ENCODE measurements at places on chromosomes 2 and 18. TPM values are rescaled to one million over a fixed set of nuclear protein-coding genes. Genes with fewer than 3 reads are reported as not detected.
A peak's percentile ranks its signal among the peaks of the same experiment; 100 is the strongest.

The CENPA gene
- total RNA-seq, result 43.2 TPM

The SSB gene
- 65.9 TPM for total RNA-seq

The KIAA2012 gene
- total RNA-seq, result not detected

The ANKRD30BL gene
- total RNA-seq, result not detected

The ACVR1C gene
- total RNA-seq, result 2.3 TPM

The TMEM163 gene
- 0.12 TPM for total RNA-seq

The RBBP8 gene
- 57.2 TPM for total RNA-seq

The TEX44 gene
- not detected for total RNA-seq

The UGT1A10 gene
- not detected for total RNA-seq

The RNASEH1 gene
- total RNA-seq, result 24.1 TPM

DNA sequence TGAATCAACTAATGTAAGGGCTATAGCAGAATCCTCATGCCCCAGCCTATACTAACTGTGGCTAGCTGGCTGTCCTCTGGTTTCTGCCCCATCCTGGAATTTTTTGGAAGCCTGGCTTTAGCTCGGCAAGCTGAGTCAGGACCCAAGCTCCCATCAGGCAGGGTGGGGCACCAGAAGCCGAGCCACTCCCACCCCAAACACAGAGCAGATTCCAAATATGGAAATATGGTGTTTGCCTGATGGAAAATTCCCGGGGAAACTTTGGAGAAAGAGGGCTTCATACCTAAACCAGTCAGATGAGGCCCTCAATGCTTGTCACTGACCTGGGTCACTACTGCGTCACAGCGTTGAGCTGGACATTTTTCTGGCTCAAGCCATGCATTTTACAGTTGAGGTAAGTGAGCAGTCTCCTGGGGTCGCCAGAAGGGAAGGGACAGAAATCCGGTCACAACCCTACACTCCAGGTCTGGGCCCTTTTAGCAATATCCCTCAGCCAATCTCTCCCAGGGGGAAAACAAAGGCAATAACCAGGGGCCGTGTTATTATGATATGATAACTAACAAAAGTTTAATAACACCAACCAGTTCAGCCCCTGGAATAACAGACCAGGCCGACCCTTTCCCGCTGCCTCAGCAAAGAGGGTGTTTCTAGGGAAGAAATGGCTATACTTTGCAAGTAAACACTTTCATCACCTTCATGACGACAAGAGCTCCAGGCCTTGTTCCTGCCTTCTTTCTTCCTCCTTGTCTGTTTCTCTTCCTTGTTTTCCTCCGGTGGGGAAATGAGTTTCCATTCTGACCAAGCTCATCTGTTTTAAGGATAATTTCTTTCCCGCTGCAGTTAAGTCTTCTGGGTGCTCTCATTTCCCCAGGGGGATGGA is 37.7 kb downstream of the PSD4 start:
- no peaks in the 10 kb centered on the region for H3K4me1 ChIP-seq
- no peaks in the 10 kb centered on the region for H3K27me3 ChIP-seq
- H3K4me3 ChIP-seq, result no peak overlapping the region
- H3K27ac ChIP-seq, result no peak overlapping the region
- no peak for DNase-seq

- peak; percentile 79 for DNase-seq
- peak overlapping the region; percentile 100 for H3K27ac ChIP-seq
- no peaks in the 10 kb centered on the region for H3K27me3 ChIP-seq
- H3K4me1 ChIP-seq, result peaks cover 69% of the 10 kb centered on the region
These were observed 97.6 kb upstream of the SLC39A10 start for GRCh38 chr2:195559431-195559914.

DNA sequence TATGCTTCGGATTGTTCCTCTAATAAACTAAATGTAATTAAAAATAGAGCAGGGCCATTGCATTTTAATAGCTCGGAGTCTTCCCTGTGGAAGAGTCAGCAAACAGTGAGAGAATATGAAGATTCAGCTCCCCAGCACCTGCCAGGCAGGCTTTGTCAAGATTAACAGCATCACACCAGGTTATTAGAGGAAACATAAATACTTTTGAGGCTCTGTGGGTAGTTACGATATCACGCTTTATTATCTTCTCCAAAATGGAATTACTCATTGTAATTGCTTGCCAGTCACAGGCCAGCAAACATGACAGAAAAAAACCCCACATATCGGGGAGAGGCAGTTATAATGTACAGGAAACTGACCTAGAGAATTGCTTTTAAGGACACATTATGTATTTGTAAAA is 303.9 kb downstream of the CPS1 start:
- DNase-seq, result no peak
- H3K27ac ChIP-seq, result no peak overlapping the region
- H3K36me3 ChIP-seq, result no peaks in the 10 kb centered on the region
- no peak overlapping the region for H3K4me3 ChIP-seq
- no peaks in the 10 kb centered on the region for H3K27me3 ChIP-seq

- DNase-seq, result no peak
- no peaks in the 10 kb centered on the region for H3K27me3 ChIP-seq
- H3K4me1 ChIP-seq, result no peaks in the 10 kb centered on the region
- no peak overlapping the region for H3K27ac ChIP-seq
These were observed 224.7 kb downstream of the ACKR3 start for GRCh38 chr2:236794176-236794957.

DNA sequence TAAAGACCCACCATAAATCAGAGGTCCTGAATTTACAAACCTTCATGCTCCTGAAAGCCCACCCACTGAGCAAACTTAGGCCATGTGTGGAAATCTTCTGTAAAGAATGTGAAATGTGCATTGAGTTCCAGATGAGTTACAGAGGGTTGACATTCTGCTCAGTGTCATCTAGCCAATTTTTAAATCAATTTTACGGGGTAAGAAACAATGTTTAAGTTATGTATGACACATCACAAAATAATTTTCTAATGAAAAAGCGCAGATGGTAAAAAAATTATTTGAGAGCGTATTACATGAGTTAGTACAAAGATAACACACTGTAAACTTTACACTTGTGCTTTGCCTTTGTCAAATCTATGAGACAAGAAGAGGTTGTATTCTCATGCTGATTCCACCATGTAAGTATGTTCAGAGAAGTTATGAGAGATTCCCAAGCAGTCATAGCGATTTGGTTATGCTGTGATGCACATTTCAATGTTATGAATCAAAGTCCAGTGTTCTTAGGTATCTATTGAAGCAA is 446.3 kb downstream of the ADCYAP1 start:
- no peaks in the 10 kb centered on the region for H3K4me1 ChIP-seq
- no peak overlapping the region for H3K4me3 ChIP-seq
- no peak for DNase-seq
- no peaks in the 10 kb centered on the region for H3K27me3 ChIP-seq

GRCh38 chr2:127416506-127417001 is 1.7 kb upstream of the PROC start:
- H3K4me1 ChIP-seq, result peaks cover 26% of the 10 kb centered on the region
- H3K4me3 ChIP-seq, result peak overlapping the region; percentile 73
- H3K36me3 ChIP-seq, result no peaks in the 10 kb centered on the region
- no peak for DNase-seq
- H3K27ac ChIP-seq, result no peak overlapping the region
- H3K27me3 ChIP-seq, result peaks cover 53% of the 10 kb centered on the region

GRCh38 chr18:67232406-67232805 is 284.1 kb downstream of the DSEL start:
- no peak overlapping the region for H3K4me3 ChIP-seq
- no peaks in the 10 kb centered on the region for H3K27me3 ChIP-seq
- no peak overlapping the region for H3K27ac ChIP-seq
- no peaks in the 10 kb centered on the region for H3K36me3 ChIP-seq
- no peak for DNase-seq

GRCh38 chr2:239025951-239026461 is 178.1 kb downstream of the TWIST2 start:
- no peak overlapping the region for H3K4me3 ChIP-seq
- no peaks in the 10 kb centered on the region for H3K36me3 ChIP-seq
- peaks cover 14% of the 10 kb centered on the region for H3K27me3 ChIP-seq
- no peak for DNase-seq
- H3K27ac ChIP-seq, result no peak overlapping the region
- H3K4me1 ChIP-seq, result no peaks in the 10 kb centered on the region

GRCh38 chr2:3635171-3635974 is 22.6 kb upstream of the ALLC start:
- no peak overlapping the region for H3K4me3 ChIP-seq
- H3K4me1 ChIP-seq, result no peaks in the 10 kb centered on the region

GRCh38 chr18:72544092-72544886 is at the start of gene CBLN2:
Gene CBLN2 (minus strand): TSS chr18:72544342. CDS start chr18:72542160, 2,182 bp downstream.
- H3K4me1 ChIP-seq, result no peaks in the 10 kb centered on the region
- DNase-seq, result peak; percentile 66
- peaks cover 3% of the 10 kb centered on the region for H3K36me3 ChIP-seq
- peak within 1 kb of the TSS; percentile 44 for H3K4me3 ChIP-seq
- H3K27me3 ChIP-seq, result peaks cover 42% of the 10 kb centered on the region

DNA sequence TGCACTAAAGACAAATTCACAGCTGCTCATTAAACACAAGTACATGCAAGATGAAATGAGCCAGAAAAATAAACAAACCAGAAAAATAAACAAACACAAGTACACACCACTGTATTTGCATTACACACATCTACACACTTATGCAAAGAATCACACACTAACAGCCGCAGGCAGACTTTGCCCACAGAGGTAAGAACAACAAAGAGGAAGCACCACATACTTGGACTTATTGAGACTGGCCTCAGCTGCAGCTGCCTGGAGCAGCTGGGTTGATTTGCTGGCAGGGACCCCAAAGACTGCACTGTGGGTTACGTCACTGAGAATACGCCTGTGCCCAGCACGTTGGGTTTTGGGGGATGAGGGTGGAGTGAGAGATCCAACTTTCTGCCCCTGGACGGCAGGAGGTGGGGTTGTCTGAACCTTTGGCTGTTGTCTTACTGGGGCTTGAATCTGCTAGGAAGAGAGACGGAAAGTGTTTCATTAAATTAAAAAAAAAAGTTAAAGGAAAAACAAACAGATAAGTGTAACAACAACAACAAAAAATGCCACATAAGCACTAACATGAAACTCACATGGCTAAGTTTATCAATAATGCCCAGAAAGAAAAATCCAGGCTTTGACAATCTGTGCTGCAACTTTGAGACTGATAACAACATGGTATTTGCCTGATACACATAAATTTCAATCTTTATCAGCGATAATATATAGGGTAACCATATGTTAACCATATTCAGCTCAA is 71.9 kb upstream of the NFU1 start:
- no peak overlapping the region for H3K4me3 ChIP-seq
- peaks cover 31% of the 10 kb centered on the region for H3K4me1 ChIP-seq
- H3K27me3 ChIP-seq, result no peaks in the 10 kb centered on the region
- peak overlapping the region; percentile 24 for H3K27ac ChIP-seq

GRCh38 chr2:173410579-173410978 is 55.9 kb downstream of the CDCA7 start:
- H3K4me3 ChIP-seq, result no peak overlapping the region
- H3K27ac ChIP-seq, result no peak overlapping the region
- peaks cover 18% of the 10 kb centered on the region for H3K27me3 ChIP-seq
- no peaks in the 10 kb centered on the region for H3K4me1 ChIP-seq
- no peaks in the 10 kb centered on the region for H3K36me3 ChIP-seq

DNA sequence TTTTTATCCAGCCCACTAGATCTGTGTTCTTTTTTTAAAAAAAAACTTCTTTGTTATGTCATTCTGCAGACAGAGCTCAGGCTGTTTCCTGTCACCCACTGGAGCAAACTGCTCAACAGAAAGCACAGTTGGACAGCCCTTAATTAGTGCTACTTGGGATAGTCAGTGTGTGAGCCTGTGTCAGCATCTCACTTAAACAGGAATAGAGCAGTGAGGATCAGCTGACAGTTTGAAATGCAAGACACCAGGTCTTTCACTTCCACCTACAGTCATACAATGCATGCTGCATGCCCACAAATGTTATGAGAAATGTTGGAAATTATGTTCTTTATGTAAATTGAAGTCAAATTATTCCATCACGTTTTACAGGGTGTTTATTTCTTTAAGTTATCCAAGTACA is 174.9 kb downstream of the NR4A2 start:
- H3K27ac ChIP-seq, result no peak overlapping the region
- no peak overlapping the region for H3K4me3 ChIP-seq

GRCh38 chr18:41985914-41986313 is 30.9 kb downstream of the PIK3C3 start:
- H3K4me3 ChIP-seq, result no peak overlapping the region
- H3K27ac ChIP-seq, result no peak overlapping the region
- H3K36me3 ChIP-seq, result no peaks in the 10 kb centered on the region
- no peaks in the 10 kb centered on the region for H3K27me3 ChIP-seq
- H3K4me1 ChIP-seq, result peaks cover 25% of the 10 kb centered on the region

- no peaks in the 10 kb centered on the region for H3K27me3 ChIP-seq
- H3K4me1 ChIP-seq, result peaks cover 5% of the 10 kb centered on the region
- no peak overlapping the region for H3K4me3 ChIP-seq
- no peak for DNase-seq
- no peak overlapping the region for H3K27ac ChIP-seq
These were observed 141.7 kb downstream of the SH3RF3 start for GRCh38 chr2:109270505-109271312.

DNA sequence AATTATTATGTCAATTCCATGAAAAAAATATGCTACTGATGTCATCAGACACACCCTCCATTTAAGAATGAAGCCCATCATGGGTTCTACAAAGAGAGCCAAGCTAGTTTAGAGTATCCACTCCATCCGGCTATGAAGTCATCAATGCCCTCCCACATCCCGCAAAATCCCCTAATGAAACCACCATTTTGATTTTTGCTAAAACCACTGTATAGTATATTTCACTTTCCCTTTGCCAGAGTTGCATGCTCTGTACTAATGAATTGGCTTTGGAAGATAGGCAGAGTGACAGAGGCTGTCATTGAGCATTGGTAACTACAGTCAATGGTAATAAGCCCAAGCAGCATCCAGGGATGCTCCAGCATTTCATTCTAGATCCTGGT is 118.6 kb downstream of the ANKRD44 start:
- H3K27ac ChIP-seq, result peak overlapping the region; percentile 95
- no peaks in the 10 kb centered on the region for H3K27me3 ChIP-seq
- H3K4me3 ChIP-seq, result peak overlapping the region; percentile 3
- no peak for DNase-seq
- peaks cover 92% of the 10 kb centered on the region for H3K4me1 ChIP-seq

DNA sequence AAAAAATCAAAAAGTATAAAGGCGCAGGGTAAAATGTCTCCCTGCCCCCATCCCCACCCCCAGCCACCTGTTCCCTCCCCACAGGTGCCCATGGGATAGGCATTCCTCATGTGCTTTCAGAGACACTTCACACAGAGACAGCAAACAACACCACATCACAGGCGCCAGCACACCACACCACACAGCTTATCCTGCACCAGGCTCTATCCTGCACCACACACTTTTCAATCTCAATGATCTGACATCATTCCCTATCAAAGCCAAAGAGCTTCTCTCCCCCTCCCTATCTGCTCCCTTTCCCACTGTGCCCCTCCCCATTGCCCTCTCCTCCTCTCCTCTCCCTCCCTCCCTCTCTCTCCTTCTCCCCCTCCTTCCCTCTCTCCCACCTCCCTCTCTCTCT is 15.5 kb downstream of the FAM178B start:
- H3K27ac ChIP-seq, result no peak overlapping the region
- peaks cover 9% of the 10 kb centered on the region for H3K27me3 ChIP-seq
- no peak overlapping the region for H3K4me3 ChIP-seq
- H3K36me3 ChIP-seq, result no peaks in the 10 kb centered on the region
- no peak for DNase-seq

GRCh38 chr2:88866756-88867155 is 175.3 kb downstream of the RPIA start:
- no peak for DNase-seq
- H3K4me3 ChIP-seq, result no peak overlapping the region
- peaks cover 45% of the 10 kb centered on the region for H3K27me3 ChIP-seq
- H3K4me1 ChIP-seq, result peaks cover 14% of the 10 kb centered on the region
- no peak overlapping the region for H3K27ac ChIP-seq

- H3K27me3 ChIP-seq, result no peaks in the 10 kb centered on the region
- no peak overlapping the region for H3K27ac ChIP-seq
- H3K36me3 ChIP-seq, result no peaks in the 10 kb centered on the region
- H3K4me3 ChIP-seq, result no peak overlapping the region
These were observed 74.4 kb upstream of the CTDP1 start for GRCh38 chr18:79604913-79605880.

- no peak overlapping the region for H3K4me3 ChIP-seq
- DNase-seq, result no peak
- H3K27me3 ChIP-seq, result peaks cover 13% of the 10 kb centered on the region
- no peaks in the 10 kb centered on the region for H3K36me3 ChIP-seq
These were observed 282.0 kb downstream of the MYCN start for GRCh38 chr2:16222326-16222725.
